Activated T-cell treated with anti-CD3 and anti-CD28 coated beads for 24 hours (primary cell): ENCODE measurements at places on chromosomes 13 and 19.
A peak's percentile ranks its signal among the peaks of the same experiment; 100 is the strongest.

DNA sequence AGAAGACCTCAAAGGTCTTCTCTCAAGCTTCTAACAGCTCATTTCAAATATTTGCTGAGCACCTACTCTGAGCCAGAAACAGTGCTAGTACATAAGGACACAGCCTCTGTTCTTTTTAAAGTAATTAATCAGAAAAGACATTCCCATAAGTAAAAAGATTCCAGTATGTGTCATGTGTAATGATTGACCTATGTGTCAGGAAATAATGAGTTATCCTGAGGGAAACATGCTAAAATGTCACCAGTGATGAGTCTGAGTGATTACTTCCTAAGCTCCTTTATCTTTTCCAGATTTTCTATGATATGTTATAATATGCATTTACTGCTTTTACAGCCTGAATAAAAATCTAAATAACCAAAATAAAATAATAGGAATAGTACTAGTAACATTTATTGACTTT lies 107.6 kb downstream of the SLC25A15 start:
- no peak for DNase-seq

DNA sequence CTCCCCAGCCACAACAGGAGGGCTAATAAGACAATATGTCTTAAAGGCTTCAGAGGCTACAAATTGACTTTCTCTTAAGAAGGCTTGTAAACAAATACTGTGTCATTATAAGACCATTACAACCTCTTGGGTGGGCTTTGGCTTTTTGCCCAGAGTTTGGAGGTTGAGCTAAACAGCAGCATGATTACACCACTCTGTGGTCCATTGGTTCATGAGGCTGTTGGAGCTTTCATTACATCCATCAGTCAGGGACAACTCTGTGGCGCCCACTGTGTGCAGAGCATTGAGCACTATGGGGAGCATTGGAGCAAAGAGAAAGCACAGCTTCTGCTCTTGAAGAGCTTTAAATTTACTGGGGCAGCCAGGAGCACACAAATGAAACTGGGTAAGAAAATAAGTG lies 75.9 kb downstream of the TNFSF11 start:
- DNase-seq, result no peak

DNA sequence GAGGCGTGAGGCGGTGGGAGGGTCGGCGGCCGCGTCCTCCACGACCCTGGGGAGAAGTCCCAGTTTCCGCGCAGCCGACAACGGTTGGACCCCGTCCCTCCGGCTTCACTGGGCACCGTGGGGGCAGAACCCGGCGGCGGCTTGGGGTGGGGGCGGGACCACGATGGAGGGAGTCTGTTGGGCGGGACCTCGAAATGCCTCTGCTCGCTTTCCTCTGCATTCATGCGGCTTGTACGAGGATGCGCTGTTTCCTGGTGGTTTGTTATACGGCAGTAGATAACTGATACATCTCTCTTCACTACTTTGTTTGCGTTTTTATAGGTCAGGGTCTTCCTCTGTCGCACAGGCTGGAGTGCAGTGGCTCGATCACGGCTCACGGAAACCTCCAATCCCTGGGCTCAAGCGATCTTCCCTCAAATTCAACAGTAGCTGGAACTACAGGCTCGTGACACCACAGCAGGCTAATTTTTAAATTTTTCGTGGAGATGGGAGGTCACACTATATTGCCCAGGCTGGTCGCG lies 24.6 kb upstream of the ZNF846 start:
- peak; percentile 49 for DNase-seq

GRCh38 chr19:2051773-2052704 lies 995 bp upstream of the MKNK2 start:
- no peak for DNase-seq

DNA sequence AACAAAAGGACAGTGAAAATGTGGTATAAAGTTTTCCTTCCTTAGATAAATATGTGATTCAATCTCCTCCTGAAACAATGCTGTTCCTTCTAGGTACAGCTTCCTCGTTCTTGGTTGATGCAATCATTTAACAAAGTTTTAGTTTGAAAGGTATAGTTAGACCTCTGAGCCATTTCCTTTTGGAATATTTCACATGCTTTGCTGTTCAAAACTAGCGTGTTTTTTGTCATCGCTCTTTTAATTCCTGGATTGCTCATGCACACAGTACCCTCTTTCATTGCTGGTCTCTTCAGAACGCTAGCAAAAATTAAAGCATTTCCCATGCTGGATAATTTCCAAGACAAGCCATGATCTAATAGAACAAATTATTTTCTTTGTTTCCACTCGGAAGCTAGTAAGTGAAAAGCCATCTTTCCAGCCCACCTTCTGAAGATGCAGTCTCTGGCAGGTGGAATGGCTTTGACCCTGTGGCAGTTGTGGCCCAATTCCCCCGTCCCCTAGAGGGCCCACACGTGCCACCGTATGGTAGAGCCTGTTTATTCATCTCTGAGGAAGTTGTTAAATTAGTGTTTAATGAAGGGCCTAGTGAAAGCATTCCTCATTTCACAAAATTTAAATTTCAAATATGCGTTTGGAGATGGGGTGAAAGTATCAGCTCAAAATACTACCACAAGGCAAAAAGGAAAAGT lies 1040.6 kb upstream of the SLC10A2 start:
- no peak for DNase-seq

DNA sequence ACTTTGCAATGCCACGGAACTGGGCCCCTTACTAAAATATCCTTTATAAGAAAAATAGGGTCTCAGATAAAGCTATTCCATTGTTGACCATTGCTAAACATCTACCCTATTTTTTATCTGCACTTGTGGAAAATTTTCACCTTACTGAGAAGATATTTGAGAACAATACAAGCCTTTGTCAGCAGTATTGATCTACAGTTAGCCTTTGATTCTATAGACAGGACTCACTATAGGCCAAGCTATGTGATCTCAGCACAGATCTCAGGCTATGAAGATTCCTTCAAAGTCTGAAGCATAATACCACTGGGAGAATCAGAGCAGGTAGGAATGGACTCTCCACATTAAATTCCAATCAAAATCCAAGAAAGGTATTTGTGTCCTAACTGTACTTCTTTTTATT lies 1099.7 kb downstream of the DIAPH3 start:
- no peak for DNase-seq

GRCh38 chr13:104691767-104692467 lies 1625.7 kb upstream of the SLC10A2 start:
- DNase-seq, result no peak

DNA sequence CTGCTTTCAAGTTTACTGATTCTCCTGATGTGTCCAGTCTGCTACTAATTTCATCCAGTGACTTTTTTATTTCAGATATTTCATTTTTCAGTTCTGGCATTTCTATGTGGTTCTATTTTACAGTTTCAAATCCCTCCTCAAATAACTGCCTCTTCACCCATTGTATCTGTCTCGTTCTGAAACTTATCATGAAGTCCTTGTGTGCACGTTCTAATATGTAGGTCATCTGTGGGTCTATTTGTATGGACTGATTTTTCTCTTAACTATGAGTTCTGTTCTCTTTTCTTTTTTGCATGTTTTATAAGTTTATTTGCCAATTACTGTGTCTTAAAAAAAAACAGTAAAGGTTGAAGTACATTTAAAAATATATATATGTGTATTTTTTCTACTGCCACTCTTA lies 43.3 kb downstream of the KCNC3 start:
- DNase-seq, result no peak

- DNase-seq, result no peak
These were observed 833.4 kb upstream of the ATXN8OS start for GRCh38 chr13:69274231-69274630.

DNA sequence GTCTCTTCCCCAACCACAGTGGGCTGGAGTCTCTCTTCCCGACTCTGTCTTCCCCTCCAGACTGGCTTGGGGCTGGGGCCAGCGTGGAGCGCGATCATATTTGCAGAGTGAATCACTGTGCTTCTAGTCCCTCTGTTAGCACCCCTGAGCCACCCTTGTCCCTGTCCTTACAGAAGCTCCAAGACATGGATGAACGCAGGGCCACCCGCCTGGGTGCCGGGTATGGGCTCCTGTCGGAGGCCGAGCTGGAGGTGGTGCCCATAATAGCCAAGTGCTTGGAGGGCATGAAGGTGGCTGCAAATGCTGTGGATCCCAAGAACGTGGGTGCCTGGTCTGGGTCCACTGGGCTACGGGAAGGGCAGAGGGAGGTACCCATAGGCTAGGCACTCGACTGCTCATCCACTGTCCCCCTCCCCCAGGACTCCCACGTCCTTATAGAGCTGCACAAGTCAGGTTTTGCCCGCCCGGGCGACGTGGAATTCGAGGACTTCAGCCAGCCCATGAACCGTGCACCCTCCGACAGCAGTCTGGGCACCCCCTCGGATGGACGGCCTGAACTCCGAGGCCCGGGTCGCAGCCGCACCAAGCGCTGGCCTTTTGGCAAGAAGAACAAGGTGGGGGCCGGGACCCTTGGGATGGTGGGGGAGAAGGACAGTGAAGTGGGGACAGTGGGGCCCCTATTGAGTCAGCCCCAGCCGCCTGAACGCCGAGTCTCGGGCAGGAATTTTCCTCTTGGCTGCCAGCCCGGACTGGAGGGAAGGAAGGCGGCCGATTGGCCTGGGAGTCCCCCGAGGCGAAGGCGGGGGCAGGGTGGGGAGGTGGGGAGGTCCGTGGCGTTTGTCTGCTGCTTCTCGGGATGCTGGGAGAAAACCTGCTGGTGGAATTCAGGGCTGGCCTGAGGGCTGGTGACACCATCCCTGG lies 5.2 kb downstream of the TRIP10 start:
- no peak for DNase-seq

DNA sequence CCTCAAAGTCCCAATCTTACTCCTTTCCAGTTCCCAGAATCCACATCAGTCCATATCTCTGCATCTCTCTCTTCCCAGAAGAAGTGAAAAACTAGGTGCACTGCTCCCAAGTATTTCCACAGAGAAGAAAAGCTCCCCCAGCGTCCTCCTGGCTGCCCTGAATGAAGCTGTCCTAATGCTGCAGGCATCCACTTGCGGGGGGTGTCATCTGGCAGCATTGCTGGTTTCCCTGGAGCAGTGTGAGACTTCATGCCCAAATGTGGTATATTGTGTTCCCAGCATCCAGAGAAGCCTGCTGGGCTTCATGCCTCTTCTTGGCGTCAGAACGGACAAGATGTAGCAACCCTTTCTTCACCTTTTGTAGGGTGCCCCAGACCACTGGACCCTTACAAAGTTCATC lies 32.9 kb upstream of the ARHGEF7 start:
- DNase-seq, result no peak

DNA sequence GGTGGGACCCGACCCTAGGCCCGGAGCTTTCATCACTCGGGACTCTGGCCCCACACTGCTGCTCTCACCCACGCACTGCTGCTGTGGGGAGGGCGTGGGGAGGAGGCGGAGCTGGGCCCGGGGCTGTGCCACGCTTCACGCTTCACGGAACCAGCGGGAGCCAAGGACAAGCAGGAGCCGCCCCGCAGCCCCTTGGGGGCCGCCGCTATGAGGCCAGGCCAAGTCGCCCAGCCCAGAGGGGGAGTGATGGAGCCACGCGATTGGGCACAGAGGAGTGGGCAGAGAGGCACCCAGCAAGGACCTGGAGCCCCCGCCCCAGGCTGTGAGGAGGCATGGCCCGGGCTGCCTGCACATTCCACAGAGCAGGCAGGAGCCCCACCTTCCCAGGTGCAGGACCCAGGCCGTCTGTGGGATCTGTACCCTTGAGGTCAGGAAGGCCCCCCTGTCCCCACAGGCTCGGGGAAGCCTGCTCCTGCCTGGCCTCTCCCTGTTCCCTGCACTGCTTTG lies 10.2 kb upstream of the SUPT20H start:
- no peak for DNase-seq

- no peak for DNase-seq
These were observed 20.3 kb downstream of the ACTN4 start for GRCh38 chr19:38667661-38668171.

GRCh38 chr13:32381539-32381938 lies 46.4 kb downstream of the N4BP2L1 start:
- no peak for DNase-seq

GRCh38 chr13:108629181-108629752 lies at the start of gene MYO16:
Gene MYO16 (plus strand): TSS chr13:108629611. CDS start chr13:108629845, 234 bp downstream.
- no peak for DNase-seq

- DNase-seq, result no peak
These were observed 221.3 kb upstream of the TRPC4 start for GRCh38 chr13:38090913-38091312.

GRCh38 chr19:56295531-56296455 lies 18.8 kb downstream of the ZSCAN5A start:
- no peak for DNase-seq

DNA sequence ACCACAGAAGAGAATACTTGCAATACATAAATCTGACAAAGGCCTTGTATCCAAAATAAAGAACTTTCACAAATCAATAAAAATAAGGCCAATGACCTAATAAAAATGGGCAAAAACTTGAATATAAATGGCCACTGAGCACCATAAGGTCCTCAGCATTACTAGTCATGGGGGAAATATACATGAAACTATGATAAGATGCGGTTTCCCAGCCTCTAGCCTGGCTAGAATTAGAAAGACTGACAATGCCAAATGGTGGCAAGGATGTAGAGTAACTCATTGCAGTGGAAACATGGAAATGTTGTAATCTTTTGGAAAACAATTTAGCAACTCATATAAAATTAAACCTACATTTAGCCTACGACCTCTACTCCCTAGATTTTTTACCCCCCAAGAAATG lies 227.1 kb downstream of the GGACT start:
- DNase-seq, result no peak

- no peak for DNase-seq
These were observed 6.0 kb downstream of the SSC5D start for GRCh38 chr19:55494172-55494761.

DNA sequence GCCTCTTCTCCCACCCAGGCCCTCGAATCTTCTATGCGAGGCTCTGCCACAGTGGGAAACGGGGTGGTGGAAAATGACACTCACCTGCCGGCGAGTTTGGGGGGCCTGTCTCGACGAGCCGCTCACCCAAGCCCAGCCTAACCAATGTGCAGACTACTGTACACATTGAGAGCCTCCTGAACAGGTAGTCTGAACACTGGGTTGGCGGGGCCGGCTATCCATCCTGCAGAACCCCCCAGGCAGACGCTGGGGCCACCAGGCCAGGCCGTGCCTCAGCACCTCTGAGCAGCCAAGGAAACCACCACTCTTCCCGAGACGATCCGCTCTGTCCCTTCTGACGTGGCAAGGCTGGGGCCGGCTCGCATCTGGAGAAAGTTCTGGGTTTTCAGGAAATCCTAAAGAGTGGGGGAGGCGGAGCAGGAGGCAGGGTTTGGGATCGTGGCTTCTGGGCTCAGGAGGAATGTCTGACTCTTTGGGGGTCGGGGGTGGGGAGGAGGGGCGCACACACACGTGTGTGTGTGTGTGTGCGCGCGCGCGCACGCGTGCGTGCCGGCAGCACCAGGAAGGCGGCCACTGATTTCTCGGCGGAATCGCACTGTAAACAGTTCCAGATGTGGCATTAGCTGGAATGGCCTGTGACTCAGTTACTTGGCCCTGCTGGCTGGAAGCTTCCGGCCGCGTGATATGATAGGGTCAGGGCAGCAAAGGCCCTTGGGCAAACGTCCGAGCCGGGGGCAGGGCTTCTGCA lies 18.5 kb downstream of the TMED1 start:
- no peak for DNase-seq

GRCh38 chr13:28434926-28435325 lies 60.0 kb downstream of the FLT1 start:
- no peak for DNase-seq

GRCh38 chr19:19591133-19591825 lies 27.2 kb downstream of the PBX4 start:
- DNase-seq, result peak; percentile 62
